ENCODE measurements at places on chromosomes 11 and 22.
A peak's percentile ranks its signal among the peaks of the same experiment; 100 is the strongest.

DNA sequence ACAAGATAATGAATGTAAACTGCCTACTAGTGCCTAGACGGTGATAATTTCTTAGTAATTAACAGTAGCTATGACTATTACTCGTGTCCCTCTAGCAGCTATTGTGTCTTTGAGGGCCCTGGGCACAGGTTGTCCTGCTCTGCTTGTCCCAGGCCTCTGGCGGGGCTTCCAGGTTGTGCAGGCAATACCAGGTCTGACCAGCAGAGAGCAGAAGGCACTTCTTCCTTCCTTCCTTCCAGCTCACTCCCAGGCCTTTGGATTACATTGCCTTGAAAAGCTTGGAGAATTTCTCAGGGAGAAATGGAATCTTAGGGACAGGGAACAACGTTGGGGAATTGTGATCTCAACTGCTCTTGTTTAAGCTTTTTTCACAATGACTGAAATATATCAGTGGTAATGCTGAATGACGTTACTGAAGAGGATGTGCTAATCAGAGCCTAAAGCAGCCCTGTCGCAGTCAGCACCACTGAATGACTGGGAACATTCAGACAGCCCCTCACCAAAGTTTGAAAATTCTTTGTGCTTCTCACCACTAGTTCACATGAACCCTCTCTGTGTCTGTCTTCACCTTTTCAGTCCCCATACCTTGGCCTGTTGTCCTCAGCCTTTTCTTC lies 8.4 kb upstream of the CCKBR start:
- DNase-seq: peak; percentile 66

GRCh38 chr11:128686745-128687177 lies 7.1 kb upstream of the FLI1 start:
- no peak for DNase-seq

GRCh38 chr11:95605271-95605940 lies 184.2 kb downstream of the FAM76B start:
- no peak for DNase-seq

DNA sequence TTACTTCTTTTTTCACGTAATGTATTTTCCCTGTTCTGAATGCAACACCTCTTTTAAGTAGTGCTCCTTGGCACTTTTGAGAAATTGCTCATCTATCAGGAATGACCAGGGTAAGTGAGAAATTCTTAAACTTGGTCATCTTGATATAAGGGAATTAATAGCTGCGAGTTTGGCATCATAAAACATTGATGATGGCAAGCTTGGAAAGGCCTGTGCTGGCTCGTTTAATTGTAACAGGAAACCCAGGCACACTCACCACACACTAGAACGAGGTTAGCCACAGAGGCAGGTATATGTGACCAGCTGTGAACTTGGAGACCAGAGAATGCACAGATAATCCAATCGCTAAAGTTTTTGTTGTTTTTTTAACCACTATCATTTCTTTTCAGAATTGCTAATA lies 24.3 kb downstream of the FAM118A start:
- no peak for DNase-seq

DNA sequence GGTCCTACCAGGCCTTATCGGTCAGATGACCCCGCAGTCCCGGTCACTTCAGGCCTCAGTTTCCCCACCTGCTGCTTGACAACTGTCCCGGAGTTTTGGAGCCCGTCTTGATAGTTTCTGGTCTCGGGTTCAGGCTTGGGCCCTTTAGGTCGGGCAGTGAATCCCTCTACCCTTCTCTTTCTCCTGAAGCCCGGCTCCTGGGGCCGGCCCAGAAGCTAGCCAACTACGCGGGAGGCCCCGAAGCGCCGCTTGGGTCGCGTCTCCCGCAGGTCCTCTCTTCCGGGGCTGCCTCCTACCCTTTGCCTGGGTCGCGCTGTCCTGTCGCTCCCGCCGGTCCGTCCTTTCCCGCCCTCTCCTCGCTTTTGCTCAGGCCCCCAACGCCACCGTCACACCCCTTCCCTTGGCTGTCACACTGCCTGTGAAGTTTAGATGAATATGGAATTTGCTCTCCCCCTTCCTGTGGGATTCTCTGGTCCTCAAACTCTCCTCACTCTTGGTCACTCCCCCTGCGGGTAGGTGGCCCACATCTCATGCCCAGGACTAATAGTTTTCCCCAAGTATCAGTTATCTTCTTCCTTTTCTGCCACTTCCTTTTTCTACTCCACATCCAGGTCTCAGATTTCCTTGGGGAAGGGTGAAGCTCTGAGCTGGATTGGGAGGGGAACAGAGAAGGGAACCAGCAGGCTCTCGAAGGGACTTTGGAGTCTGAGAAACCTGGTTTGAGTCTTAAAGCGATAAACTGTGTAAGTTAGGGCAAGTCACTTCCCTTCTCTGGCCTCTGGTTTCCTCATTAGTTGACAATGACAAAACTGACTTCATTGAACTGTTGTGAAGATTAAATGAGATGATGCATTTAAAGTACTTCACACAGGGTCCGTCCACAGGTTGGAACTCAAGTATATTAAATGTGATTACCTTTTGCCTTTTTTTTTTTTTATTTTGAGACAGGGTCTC lies 790 bp downstream of the RAB1B start:
- peak; percentile 42 for DNase-seq

DNA sequence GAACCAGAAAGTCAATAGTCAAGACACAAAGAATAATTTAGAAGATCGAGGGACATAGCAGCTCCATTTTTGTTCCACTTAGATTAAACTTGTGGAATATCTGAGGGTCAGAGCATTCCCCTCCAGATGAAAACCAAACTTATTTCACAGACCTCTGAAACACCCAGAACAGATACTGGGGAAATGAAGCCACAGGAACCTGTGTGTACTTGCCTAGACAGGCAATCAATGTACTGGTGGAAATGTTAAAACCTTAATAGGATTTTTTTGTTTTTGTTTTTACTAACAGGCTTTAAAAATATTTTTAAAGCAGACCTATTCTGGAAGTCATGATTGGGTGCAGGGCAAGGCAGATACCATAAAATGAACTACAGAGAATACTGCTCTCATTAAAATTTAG lies 4.1 kb upstream of the FAR1 start:
- DNase-seq: no peak

GRCh38 chr11:28628412-28628811 lies 520.2 kb downstream of the METTL15 start:
- DNase-seq: no peak
